Stimulated activated CD8-positive, alpha-beta memory T cell treated with anti-CD3 and anti-CD28 coated beads, Interleukin-12 subunit alpha, Interleukin-12 subunit beta, amount 100 ng/mL, for 1 hour (primary cell): ENCODE measurements at places on chromosomes 3 and 15.

DNA sequence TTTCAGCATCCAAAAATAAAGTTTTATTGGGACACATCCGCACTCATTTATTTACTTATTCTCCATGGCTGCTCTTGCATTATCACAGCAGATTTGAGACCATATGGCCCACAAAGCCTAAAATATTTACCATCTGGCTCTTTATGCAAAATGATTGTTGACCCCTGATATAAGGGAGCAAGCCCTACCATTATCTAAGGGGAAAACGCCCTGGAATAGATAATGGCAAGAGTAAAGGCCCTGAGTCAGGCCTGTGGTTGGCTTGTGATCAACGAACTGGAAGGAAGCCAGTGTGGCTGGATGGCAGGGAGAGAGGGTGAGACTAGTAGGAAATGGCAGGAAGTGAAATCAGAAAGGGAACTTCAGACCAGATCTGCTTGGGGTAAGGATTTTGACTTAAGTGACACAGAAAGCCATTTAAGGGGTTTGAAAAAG, 24.6 kb upstream of the DMXL2 start:
- no peak for DNase-seq

GRCh38 chr15:82805994-82806406, at the start of gene FSD2:
TSS of gene FSD2 (minus strand) at chr15:82806069. CDS start at chr15:82787390, 18,679 bp downstream.
- no peak for DNase-seq

DNA sequence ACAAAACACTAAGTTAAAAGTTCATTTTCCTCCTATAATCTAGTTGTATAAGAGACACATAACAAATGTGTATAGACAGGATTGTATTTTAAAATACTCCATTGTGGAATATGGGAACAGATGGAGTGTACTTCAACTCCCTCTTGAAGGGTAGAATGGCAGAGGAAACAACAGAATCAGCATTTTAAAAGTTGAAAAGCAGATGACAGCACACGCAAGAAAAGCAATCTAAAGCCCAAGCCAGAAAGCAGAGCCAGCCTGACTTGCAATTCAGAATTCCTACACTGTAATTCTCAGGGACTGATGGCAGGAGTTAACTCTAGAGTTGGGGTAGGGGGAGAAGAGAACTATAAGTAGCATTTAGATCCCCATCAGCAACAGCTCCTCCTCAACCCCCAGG, 22.8 kb downstream of the MORC1 start:
- DNase-seq: no peak

DNA sequence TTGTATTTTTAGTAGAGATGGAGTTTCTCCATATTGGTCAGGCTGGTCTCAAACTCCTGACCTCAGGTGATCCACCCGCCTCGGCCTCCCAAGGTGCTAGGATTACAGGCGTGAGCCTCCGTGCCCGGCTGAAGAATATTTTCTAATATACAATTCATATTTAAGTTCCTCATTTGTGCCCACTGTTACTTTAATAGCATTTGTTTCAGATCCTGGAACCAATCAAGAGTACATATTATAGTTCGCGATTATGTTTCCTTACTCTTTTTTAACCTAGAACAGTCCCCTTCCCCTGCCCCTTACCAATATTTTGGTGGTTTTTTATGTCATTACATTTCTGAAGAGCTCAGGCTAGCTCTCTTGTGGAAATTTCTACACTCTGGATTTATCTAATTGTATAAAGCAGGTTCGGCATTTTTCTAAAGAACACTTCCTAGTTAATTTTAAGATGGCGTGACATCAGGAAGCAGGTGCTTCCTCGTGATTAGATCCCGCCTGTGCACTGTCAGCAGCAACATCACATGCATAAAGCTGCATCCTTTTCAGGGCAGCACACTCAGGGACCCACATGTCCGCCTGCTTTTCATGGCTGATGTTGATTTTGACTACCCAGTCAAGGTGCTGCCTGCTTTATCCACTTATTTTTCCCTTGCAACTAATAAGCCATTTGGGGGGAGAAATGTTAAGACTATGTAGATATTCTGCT, 88.7 kb upstream of the EPHB3 start:
- DNase-seq: no peak

- no peak for DNase-seq
Observed at GRCh38 chr15:60426870-60427508, 29.2 kb upstream of the ANXA2 start.

DNA sequence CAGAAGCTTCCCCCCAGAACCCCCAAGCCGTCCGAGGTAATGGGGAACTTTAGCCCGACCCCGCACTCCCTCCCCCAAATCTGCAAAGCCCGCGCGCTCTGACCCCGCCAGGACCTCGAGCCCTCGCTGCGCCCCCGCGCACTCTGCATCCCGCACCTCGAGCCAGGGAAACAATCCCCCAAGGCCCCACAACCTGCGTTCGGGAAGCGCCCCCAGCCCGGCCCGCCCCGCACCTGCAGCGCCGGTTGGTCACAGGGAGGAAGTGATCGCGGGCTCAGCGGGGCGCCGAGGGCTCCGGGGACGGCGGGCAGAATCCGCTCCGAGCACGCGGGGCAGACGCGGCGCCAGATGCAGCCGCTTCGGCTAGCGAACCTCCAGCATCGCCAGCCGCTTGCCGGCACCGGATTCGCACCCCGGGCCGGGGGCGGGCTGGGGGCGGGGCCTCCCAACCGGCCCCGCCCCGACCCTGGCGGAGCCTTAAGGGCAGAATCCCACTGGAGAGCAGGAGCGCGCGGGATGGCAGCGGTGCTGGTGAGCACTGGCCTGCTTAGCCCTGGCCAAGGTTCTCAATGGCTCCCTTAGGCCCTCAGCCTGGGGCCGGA, at the start of gene CAMKV:
TSS of gene CAMKV (minus strand) at position 382 of the 602 bp plus-strand sequence. CDS start 7,518 bp downstream, outside the sequence.
- DNase-seq: no peak

GRCh38 chr3:135760581-135760980, 204.9 kb upstream of the PPP2R3A start:
- no peak for DNase-seq

GRCh38 chr3:189690672-189691071, 59.5 kb downstream of the TP63 start:
- no peak for DNase-seq

GRCh38 chr3:186496016-186496415, 48.2 kb downstream of the CRYGS start:
- no peak for DNase-seq

DNA sequence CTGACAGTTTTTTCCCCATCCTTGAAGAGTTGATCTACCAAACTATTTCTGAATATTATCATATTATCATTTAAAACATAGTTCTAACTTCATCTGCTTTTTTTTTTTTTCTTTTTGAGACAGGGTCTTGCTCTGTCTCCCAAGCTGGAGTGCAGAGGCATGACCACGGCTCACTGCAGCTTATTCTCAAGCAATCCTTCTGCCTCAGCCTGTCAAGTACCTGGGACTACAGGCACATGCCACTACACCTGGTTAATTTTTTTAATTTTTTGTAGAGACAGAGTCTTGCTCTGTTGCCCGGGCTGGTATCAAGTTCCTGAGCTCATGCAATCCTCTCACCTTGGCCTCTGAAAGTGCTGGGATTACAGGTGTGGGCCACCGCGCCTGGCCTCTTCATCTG, 1.3 kb downstream of the EIF2AK4 start:
- DNase-seq: no peak

- DNase-seq: no peak
Observed at GRCh38 chr3:122513386-122514122, 1.2 kb downstream of the KPNA1 start.
